CD8-positive, alpha-beta memory T cell (primary cell): ENCODE measurements at places on chromosomes 12 and 14.

- no peak for DNase-seq
These were observed 48.7 kb downstream of the SCARB1 start for GRCh38 chr12:124814741-124815613.

DNA sequence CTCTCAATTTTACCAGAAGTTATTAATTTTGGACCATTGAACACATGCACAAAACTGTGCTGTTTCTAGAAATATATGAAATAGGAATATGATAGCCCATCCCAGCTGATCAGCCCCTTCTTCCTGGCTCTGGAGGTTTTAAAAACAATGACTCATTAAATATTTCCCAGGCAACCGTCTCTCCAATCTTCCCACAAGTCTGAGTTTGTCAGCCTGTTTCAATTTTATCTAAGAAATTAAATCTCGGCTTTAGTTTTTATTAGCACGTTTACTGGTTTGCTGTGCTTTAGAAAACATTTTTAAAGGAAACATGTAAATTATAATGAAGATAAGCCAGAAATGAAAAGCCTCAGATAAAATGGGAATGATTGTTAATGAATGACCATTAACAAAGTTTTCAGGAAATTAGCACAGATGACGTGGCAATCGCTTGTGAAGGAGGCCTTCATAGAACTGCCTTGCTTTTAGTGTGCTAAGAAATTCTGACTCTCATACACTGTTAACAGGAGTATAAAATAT lies 89.3 kb upstream of the RAP1B start:
- no peak for DNase-seq

DNA sequence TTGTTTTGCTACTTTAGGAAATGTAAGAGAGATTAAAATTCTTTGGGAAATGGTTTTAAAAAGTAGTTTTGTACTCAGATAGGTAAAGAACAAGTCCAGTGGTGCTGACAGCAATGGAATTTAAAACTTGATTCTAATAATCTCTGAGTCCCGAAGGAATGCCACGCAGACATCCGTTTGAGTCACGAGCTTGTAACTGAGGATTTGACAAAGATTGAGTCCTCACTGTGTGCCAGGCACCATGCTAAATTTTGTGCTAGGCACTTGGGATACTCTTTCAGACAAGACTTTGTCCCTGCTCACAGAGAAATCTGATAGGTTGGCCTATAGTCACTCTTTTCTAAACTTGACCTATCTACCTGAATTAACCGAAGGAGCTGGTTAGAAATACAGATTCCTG lies 12.7 kb downstream of the FLRT2 start:
- DNase-seq: no peak

- no peak for DNase-seq
These were observed 75.7 kb downstream of the SCN8A start for GRCh38 chr12:51666696-51667095.

- no peak for DNase-seq
These were observed 731.4 kb downstream of the GALC start for GRCh38 chr14:87261621-87262020.

- no peak for DNase-seq
These were observed 73.1 kb upstream of the MYL2 start for GRCh38 chr12:110993434-110993833.

- DNase-seq: no peak
These were observed 70.1 kb downstream of the PRKD1 start for GRCh38 chr14:29857551-29857950.

- DNase-seq: no peak
These were observed 7.2 kb downstream of the MFAP5 start for GRCh38 chr12:8655421-8655820.

DNA sequence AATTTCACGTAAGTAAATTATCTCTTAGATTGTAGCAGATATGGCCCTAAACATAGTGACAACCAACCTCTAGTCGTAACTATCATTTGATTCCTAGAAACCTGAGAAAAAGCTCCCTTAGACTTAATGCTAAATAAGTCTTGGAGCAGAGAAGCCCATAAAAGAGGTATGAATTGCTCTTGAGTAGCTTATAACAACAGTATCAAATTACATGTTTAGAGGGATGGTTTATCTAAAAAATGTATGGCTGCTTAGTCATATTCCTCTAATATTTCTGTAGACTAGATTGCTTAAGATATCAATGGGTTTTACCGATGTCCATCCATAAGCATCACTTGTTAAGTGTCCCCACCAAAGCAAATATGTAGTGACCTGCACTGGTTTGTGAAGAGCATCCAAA lies 259.7 kb downstream of the NELL2 start:
- no peak for DNase-seq

- DNase-seq: no peak
These were observed 14.7 kb downstream of the ISCA2 start for GRCh38 chr14:74508292-74508731.

- no peak for DNase-seq
These were observed 4.1 kb downstream of the PELI2 start for GRCh38 chr14:56122301-56122700.

DNA sequence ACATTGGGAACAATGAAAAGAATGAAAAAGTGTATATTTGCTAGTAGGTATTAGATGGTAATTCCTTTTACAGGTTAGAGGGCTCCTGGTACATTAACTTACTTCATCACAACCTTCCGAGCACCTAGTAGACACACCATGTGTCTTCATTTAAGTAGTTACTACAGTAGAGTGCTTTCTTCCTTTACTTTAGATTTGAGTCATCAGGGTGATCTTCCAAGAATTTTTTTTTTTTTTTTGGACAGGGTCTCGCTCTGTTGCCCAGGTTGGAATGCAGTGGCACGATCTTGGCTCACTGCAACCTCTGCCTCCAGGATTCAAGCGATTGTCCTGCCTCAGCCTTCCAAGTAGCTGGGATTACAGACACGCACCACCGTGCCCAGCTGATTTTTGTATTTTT lies 79.7 kb upstream of the TRAF3 start:
- DNase-seq: no peak

DNA sequence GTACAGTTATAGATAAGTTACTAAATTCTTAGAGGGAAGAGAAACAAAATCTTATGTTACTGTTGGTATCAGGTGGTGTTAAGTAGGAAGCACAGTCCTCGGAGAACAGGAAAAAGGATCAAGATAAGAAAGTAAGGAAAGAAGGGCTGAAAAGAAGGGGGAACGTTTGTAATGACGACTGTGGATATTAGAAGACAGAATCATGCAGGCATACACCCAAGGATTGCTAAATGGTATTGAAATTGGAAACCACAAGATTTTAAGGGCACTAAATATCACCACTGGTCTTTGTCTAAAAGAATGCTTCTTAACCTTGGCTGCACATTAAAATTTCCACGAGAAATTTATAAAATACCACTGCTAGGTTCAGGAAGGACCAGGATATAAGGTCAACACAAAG lies 34.1 kb upstream of the ERGIC2 start:
- no peak for DNase-seq

- no peak for DNase-seq
These were observed 27.7 kb downstream of the JKAMP start for GRCh38 chr14:59511916-59512575.

GRCh38 chr14:58299401-58300330 lies 1.3 kb downstream of the ARID4A start:
- DNase-seq: no peak

GRCh38 chr12:43737646-43738045 lies 20.9 kb downstream of the PUS7L start:
- DNase-seq: no peak

DNA sequence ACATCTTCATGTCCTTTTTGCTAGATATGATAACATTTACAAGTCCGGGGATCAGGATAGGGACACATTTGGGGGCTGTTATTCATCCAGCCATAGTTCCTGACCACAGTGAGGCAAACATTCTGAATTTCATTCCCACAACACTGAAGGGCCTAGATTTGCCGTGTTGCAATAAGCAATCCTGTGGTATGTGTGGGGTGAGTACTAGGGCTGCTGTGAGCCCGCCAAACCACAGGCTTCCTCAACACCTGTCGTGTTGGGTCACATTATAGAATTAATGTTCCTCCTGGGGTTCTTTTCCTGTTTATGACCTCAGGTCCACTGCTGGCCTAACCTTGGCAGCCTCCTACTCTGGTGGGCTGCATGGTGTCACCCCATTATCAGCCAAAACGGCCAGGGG lies 119.2 kb downstream of the TBC1D30 start:
- no peak for DNase-seq

DNA sequence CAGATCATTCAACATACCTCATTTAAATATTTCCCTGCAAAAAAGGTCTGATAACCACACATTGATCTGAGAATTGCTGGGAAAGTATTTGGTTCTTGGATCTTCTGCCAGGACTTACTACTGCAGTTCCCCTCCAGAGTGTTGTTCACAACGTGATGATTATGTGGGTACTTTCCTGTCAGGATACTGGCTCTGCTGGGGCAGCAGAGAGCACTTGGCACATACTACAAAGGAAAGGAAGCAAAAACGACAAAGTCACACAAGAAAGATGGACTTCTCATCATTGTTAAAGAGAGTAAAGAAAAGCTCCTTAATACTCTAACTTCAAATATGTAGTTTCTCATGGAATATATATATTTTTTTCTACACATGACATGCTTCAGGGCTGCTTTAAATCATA lies 11.5 kb downstream of the GNS start:
- DNase-seq: no peak

GRCh38 chr12:49422114-49422513 lies 54.9 kb downstream of the SPATS2 start:
- no peak for DNase-seq

GRCh38 chr12:4763549-4763948 lies 43.3 kb downstream of the GALNT8 start:
- DNase-seq: no peak

GRCh38 chr12:21384261-21384660 lies 11.6 kb downstream of the IAPP start:
- DNase-seq: no peak

DNA sequence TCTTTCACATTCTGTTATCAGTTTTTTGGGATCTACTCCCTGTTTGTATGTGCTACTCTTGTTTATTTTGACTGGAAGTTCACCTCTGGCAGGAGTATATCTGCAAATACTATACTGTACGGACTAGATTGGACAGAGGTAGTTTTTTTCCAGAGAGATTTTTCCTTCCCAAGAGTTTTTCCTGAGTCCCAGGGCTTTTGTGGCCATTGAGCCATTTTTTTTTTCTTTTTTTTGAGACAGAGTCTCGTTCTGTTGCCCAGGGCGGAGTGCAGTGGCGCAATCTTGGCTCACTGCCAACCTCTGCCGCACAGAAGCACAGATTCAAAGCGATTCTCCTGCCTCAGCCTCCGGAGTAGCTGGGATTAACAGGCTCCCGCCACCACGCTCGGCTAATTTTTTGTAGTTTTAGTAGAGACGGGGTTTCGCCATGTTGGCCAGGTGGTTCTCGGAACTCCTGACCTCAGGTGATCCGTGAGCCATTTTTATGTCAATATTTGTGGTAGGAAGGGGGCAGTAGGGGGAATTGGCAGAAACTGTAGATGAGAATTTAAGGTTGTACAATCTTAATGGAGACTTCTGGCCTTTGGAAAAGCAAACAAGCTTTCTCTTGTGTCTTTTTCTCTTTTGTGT lies 19.4 kb downstream of the KTN1 start:
- no peak for DNase-seq

DNA sequence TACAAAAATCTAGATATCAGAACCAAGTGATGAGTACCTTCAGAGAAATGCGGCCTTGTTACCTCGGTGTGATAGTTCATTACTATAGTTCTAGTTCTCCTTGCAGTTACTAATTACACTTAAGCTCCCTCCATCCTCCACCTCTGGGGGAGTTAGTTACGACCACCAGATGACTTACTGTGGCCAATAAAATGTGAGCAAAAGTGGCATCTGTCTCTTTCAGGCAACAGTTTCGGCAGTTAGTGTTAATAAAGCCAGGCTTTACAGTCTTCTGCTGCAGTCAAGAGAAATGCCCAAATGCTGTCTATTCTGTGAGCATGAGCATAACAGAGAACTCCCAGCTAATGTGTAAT lies 6.0 kb downstream of the TXNDC16 start:
- DNase-seq: no peak

DNA sequence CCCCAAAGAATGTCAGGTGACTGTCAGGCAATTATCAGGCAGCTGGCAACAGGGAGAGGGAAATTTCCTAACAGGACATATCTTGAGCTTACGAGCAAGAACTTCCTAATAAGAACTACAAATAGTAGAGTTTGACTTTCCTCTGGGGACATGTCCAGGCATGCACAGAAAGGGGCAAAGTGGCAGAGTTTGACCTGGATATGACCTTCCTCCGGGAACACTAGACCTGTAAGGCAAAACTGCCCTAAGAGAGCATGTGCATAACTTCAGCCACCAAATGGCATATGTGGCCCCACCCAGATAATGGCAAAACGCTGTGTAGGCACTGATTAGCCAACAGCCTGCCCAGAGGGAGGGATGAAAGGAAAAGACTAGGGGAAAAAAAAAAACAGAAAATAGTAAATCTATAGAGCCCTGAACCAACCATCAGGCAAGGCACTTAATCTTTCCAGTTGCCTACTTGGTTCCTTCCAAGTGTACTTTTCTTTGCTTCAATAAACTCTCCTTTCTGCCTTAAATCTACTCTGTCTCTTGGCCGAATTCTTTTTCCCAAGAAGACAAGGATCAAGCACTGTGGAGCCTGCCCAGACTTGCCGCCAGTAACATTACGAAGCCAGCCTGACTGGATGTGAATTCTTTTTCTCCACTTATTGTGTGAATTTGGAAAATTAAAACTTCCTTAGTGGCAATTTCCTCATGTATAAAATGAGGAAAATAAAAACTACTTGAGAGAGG lies 164.1 kb downstream of the SPTSSA start:
- DNase-seq: no peak

GRCh38 chr12:15801770-15802744 lies 12.9 kb upstream of the EPS8 start:
- no peak for DNase-seq

GRCh38 chr12:90100579-90100978 lies 391.9 kb upstream of the ATP2B1 start:
- DNase-seq: no peak

- DNase-seq: no peak
These were observed 10.4 kb upstream of the RMST start for GRCh38 chr12:97452230-97452629.

GRCh38 chr12:54535474-54535873 lies 13.9 kb upstream of the PDE1B start:
- no peak for DNase-seq

DNA sequence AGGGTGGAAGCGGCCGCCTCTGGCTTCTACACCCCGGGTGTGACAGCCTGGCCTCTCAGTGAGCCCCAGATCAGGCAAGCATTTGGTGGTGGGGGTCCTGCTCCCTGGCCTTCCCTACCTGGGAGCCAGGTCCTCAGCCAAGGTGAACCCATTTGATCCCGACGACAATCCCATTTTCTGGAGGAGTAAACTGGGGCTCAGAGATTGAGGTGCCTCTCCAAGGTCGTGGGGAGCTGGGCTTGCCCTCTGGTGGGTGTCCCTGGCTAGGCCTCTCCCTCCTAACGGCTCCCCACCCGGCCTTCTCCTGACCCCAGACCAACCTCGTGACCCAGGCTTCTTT lies 2.7 kb upstream of the EXOC3L4 start:
- no peak for DNase-seq
